ENCODE measurements at places on chromosomes 11 and 22.

GRCh38 chr11:89540826-89541225 lies 49.7 kb upstream of the NOX4 start:
- DNase-seq, result no peak

DNA sequence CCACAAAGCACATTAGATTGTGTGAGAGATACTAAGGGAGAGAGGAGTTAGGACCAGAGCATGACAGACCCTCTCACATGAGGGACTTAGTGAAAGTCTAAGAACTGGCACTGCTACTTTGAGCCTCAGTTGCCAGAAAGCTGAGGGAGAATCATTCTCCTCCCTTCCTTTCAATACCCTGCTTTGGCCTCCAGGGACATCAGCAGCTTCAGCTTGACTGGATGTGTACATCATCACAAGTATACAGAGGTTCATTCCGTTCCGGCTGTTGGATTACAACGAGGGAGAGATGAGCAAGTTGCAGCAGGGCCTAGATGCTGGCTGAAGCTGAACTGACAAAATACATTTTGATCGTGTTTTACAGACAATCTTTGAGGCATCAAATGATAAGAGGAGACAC lies 15.7 kb upstream of the ANO5 start:
- no peak for DNase-seq

DNA sequence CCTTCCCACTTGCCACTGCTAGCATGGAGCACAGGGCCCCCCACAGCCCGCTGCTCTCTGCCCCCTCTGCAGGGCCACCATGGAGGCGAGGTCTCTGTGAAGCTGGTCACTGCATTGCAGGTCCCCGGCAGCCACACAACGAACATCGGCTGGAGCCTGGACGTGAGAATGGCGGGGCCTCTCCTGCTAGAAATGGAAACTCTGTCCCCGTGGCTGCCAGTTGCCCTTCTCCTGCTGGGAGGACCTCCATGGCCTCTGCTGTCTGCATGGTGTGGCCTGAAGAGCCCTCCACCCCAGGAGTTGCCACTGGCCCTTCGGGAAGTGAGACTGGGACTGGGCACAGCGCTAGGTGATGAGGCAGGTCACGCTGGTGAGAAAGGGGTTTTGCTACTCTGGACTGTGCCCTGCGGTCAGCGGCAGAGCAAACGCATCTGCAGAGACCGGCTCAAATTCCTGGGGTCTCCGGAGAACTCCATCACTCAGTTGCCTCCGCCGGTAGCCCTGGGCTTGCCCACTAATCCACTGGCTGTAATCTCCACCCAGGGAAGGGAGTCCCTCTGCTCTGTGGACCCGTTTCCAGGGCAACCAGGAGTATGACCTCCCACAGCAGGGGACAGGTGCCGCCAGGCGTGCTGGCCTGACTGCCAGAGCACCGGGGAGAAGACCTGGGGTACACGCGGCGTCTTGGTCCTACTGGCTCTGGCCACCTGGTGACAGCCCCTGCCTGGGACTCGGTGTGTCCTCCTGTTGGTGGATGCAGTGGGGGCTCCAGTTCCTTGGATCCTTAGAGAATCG lies 806.3 kb downstream of the BRD1 start:
- DNase-seq, result no peak

GRCh38 chr22:46587492-46588278 lies 32.5 kb upstream of the GRAMD4 start:
- DNase-seq, result no peak

DNA sequence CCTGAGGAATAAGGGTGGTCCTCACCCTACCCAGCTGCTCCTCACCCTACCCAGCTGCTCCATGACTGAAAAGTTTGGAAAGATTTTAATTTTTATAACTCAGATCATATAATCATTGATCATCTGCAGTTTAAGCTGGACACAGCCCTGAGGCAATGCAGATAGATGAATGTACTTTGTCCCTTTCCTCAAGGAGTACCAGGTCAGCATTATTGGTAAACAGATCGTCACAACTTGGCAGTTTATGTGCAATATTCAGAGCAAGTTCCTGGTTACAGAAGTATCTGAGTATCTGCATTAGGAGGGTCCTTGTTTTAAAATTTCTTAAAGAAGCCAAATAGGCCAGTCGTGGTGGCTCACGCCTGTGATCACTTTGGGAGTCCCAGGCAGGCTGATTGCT lies 3.6 kb downstream of the TNRC6B start:
- peak; percentile 10 for DNase-seq

- no peak for DNase-seq
Measured at GRCh38 chr22:50035131-50035881, 22.7 kb upstream of the IL17REL start.

- DNase-seq, result no peak
Measured at GRCh38 chr11:132872211-132872610, 660.1 kb downstream of the OPCML start.

DNA sequence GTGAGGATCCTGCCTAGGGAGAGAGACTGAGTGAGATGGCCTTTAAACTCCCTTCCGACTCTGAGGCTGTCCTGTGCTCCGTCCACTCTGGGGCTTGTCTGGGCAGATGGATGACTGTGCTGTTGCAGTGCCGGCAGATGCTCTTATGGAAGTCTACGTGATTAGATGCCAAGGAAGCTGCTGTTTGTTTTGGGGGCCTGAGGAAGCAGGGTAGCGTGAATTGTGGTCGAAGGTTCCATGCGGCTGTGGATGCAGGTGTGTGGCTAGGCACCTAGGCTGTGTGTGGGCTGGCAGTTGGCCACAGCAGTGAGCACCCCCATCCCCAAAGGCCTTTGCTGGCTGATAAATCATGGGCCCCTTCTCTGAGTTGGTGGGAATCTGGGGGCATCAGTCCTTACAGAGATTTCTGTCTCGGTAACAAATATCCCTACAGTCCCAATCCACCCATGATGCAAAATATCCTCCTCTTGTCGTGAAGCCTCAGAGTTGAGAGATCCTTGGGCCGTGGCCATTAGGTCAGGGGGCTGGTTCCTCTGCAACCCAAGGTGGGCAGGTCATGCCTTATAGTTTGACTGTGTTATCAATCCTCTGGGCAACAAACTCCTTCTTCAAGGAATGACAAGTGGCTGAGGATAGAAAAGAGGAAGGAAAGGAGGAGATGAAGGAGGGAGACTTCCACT lies 31.2 kb downstream of the AMPD3 start:
- no peak for DNase-seq

GRCh38 chr11:80916173-80916798 lies 1475.5 kb upstream of the TENM4 start:
- no peak for DNase-seq

GRCh38 chr11:34439610-34440198 lies 970 bp downstream of the CAT start:
- no peak for DNase-seq

GRCh38 chr11:45655831-45656230 lies 9.6 kb downstream of the CHST1 start:
- DNase-seq, result no peak

DNA sequence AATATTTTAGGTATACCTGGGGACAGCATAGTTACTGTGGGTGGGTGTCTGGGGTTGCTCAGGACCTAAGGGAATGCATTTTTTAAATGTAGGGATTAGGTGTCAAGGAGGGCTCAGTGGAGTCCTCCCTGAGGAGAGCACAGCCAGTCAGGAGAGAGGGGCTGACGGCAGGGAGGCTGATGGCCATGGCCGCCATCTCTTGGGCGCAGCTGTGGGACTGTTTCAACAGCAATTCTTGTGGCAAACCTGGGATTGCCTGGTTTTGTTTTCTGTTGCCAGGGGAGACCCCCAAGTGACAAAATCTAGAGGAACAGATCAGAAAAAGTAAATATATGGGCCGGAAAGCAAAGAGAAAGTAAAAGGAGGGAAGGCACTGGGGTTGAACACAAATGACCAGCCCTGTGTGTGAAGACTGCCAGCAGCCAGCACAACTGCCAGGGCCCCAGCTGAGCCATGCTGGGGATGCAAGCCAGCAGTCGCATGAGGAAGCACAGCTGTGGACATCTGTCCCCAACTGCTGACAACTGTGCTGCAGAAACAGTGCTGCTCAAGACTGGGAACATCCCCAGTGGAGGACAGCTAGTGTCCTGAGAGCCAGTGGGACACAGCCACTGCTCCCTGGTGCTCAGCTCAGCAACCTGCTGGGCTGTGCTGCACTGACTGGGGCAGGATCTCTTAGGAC lies 10.5 kb downstream of the MIF start:
- DNase-seq, result peak; percentile 36

DNA sequence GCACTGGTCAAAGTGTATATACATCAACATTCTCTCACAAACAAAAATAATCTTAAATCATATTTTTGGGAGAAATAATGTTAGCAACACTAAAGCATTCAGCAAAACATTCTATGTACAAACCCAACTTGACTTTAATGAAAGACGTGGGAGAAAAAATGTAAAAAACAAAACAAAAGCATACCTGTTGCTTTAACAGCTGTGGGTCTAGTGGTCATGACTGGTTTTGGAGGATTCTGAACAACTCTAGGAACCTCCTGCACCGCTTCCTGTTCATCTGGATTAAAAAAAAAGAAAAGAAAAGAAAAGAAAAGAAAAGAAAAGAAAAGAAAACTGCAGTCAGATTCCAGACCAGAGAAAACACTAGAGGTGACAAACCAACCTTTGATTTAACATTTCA lies 2.1 kb downstream of the FNBP4 start:
- no peak for DNase-seq

- no peak for DNase-seq
Measured at GRCh38 chr11:5923794-5924193, 18.3 kb upstream of the OR56A3 start.

Measured in mesenchymal stem cell (in vitro differentiated cells and primary cell).